Renal cortex interstitium (tissue), 15 donors: ENCODE measurements at places on chromosomes 7 and 10. TPM values are rescaled to one million over a fixed set of nuclear protein-coding genes. Genes with fewer than 3 reads are reported as not detected.

SPAM1 gene
- polyA plus RNA-seq, result not detected

GDF2 gene
- polyA plus RNA-seq, result not detected

SPDYE9 gene
- 0.32 TPM for polyA plus RNA-seq

FKBP6 gene
- 0.70 TPM for polyA plus RNA-seq

GNG11 gene
- 43.3 TPM for polyA plus RNA-seq

SH2D4B gene
- polyA plus RNA-seq, result 0.17 TPM

CHPF2 gene
- polyA plus RNA-seq, result 28.1 TPM

LIPM gene
- polyA plus RNA-seq, result not detected

TMEM140 gene
- polyA plus RNA-seq, result 30.0 TPM

ACSM6 gene
- polyA plus RNA-seq, result 0.33 TPM

RET gene
- 18.8 TPM for polyA plus RNA-seq

CLCN1 gene
- 0.20 TPM for polyA plus RNA-seq

BTBD16 gene
- polyA plus RNA-seq, result 0.36 TPM

WEE2 gene
- polyA plus RNA-seq, result 0.17 TPM
